ENCODE measurements at places on chromosomes 3 and 15. TPM values are rescaled to one million over a fixed set of nuclear protein-coding genes. Genes with fewer than 3 reads are reported as not detected.

GRCh38 chr3:121223116-121223515 lies 315.1 kb downstream of the STXBP5L start:
- no peaks in the 10 kb centered on the region for H3K4me1 ChIP-seq
- H3K36me3 ChIP-seq: no peaks in the 10 kb centered on the region
- no peak overlapping the region for H3K27ac ChIP-seq
- no peak for DNase-seq
- H3K27me3 ChIP-seq: no peaks in the 10 kb centered on the region

- no peaks in the 10 kb centered on the region for H3K27me3 ChIP-seq
- no peaks in the 10 kb centered on the region for H3K36me3 ChIP-seq
- H3K4me3 ChIP-seq: no peak overlapping the region
- no peak for DNase-seq
- no peaks in the 10 kb centered on the region for H3K4me1 ChIP-seq
Observed at GRCh38 chr3:118927449-118927848, 107.2 kb downstream of the IGSF11 start.

DNA sequence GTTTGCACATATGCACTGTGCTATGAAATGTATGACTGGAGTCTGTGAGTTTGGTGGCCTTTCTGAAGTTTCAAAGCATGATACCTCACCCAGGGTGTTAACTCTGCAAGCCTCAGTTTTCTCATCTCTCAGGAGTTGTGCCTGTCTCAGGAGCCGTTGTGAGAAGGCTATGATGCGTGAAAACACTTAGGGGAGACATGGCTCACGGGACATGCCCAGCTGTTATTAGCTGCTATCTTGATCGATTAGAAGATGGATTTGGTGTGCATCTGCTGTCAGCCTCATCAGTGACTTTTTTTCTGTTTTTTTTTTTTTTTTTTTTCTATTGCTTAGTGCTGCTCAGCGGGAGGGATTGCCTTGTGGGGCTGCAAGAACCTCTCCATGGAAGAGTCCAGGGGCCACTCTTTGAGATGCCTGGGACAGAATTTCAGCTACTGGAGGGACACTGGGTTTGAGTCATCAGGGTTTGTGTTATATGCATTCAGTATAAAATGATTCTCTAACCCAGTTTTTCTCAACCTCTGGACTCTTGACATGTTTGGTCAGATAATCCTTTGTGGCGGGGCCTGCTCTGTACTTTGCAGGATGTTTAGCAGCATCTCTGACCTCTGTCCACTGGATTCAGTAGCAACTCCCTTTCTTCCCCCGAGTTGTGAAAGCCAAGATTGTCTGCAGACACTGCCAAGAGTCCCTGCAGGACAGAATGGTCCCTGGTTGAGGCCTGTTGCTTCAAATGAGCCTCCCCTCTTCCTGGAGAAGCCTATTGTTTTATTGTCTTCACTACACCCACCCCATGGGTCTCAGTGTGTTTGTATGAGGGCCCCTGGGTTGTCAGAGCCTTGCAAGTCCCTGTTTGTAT lies 181.4 kb downstream of the CACNA2D3 start:
- no peak for DNase-seq
- H3K4me1 ChIP-seq: no peaks in the 10 kb centered on the region
- no peak overlapping the region for H3K27ac ChIP-seq
- no peak overlapping the region for H3K4me3 ChIP-seq

DNA sequence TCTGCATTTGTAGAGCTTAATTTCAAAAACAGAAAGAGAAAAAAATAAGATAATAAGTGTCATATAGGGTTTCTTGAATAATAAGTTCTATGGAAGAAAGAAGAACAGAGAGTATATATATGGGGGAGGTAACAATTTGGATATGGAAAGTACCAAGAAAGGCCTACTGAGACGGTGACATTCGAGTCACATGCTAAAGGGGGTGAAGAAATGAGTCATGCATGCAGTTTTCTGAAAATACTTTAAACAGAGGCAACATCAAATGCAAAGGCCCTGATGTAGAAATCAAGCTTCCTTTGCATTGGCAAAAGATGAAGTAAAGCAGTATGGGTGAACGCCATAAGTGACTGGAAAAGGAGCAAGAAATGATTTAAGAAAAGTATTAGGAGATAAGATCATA lies 371.6 kb upstream of the ZNF385D start:
- H3K27me3 ChIP-seq: peaks cover 39% of the 10 kb centered on the region
- no peak overlapping the region for H3K4me3 ChIP-seq
- no peaks in the 10 kb centered on the region for H3K36me3 ChIP-seq
- H3K4me1 ChIP-seq: no peaks in the 10 kb centered on the region

- no peak for DNase-seq
- H3K36me3 ChIP-seq: peaks cover 3% of the 10 kb centered on the region
- H3K27ac ChIP-seq: no peak overlapping the region
- no peak overlapping the region for H3K4me3 ChIP-seq
- no peaks in the 10 kb centered on the region for H3K27me3 ChIP-seq
Observed at GRCh38 chr3:44782891-44783290, 21.3 kb downstream of the KIF15 start.

GRCh38 chr3:21517184-21517583 lies 233.8 kb downstream of the ZNF385D start:
- H3K27me3 ChIP-seq: peaks cover 10% of the 10 kb centered on the region
- H3K4me3 ChIP-seq: no peak overlapping the region
- no peaks in the 10 kb centered on the region for H3K4me1 ChIP-seq
- H3K36me3 ChIP-seq: no peaks in the 10 kb centered on the region

- no peak for DNase-seq
- H3K4me1 ChIP-seq: peaks cover 4% of the 10 kb centered on the region
- H3K36me3 ChIP-seq: no peaks in the 10 kb centered on the region
Observed at GRCh38 chr3:158431829-158432228, 139.2 kb upstream of the MLF1 start.

DNA sequence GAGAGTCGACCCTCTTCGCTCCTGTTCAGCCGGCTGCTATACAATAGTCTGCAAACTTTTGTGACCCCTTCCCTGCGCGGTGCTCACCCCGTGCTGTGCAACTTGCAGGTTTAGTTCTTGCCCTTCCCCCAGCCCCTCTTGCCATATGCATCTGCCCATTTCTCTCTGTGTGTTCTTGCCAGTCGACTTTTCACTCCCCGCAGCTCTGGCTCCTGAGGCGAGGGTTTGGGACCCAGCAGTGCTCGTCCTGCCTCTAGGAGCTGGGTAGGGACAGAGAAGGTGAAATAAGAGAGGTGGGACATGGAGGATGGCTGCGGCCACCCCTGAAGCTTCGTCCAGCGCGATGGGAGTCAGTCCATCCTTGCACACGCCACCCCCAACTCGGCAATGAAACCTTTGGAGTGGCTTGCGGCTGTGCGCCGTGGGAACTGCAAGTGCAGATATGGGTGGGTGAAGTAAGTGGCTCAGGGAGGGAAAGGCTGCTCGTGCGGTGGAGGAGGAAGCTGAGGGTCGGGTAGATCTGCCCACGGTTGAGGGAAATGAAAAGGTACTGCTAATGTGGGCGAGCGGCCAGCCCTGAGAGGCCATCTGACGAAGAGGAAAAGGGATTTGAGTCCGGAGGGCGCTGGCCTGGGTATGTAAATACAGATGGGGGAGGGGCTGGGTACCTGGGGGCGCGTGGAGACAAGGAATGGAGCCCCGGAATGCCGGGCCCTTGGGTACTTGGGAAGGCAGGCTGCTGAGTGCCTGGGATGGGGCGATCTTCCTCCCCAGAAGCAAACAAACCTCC lies 1.0 kb downstream of the LRRC3B start:
- H3K27ac ChIP-seq: no peak overlapping the region
- peaks cover 2% of the 10 kb centered on the region for H3K36me3 ChIP-seq
- H3K27me3 ChIP-seq: peaks cover 58% of the 10 kb centered on the region
- peaks cover 21% of the 10 kb centered on the region for H3K4me1 ChIP-seq
- peak; percentile 81 for DNase-seq

DNA sequence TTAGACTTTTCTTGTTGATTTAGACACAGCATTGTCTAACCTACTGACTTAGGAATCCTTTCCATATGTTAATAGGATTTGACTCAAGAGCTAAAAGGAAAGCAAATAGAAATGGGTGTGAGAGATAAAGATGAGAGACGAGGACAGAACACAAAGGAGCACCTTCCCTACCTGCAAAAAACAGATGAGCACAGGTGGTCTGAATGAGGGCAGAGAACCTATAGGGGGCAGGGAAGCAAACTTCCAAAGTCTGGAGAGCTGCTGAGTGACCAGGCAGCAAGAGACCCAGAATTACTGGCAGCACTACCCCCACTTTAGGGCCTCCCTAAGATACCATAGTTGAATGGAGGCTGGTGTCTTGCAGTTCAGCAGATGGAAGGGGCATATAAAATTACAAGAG lies 98.1 kb upstream of the CTNNB1 start:
- H3K27me3 ChIP-seq: peaks cover 6% of the 10 kb centered on the region
- no peak for DNase-seq
- H3K4me1 ChIP-seq: no peaks in the 10 kb centered on the region
- no peaks in the 10 kb centered on the region for H3K36me3 ChIP-seq
- no peak overlapping the region for H3K27ac ChIP-seq
- no peak overlapping the region for H3K4me3 ChIP-seq

GRCh38 chr3:66256806-66257205 lies 36.0 kb downstream of the SLC25A26 start:
- no peaks in the 10 kb centered on the region for H3K27me3 ChIP-seq
- no peak overlapping the region for H3K4me3 ChIP-seq
- H3K27ac ChIP-seq: no peak overlapping the region

GRCh38 chr15:56586206-56586605 lies 121.3 kb upstream of the MNS1 start:
- H3K27me3 ChIP-seq: no peaks in the 10 kb centered on the region
- no peaks in the 10 kb centered on the region for H3K4me1 ChIP-seq
- H3K36me3 ChIP-seq: peaks cover 8% of the 10 kb centered on the region
- no peak overlapping the region for H3K27ac ChIP-seq
- no peak overlapping the region for H3K4me3 ChIP-seq

- peaks cover 53% of the 10 kb centered on the region for H3K4me1 ChIP-seq
- H3K27ac ChIP-seq: no peak overlapping the region
- no peak for DNase-seq
- H3K4me3 ChIP-seq: no peak overlapping the region
Observed at GRCh38 chr3:16486951-16487480, 26.5 kb downstream of the RFTN1 start.

GRCh38 chr3:122066331-122067213 lies 11.4 kb downstream of the CD86 start:
- H3K4me1 ChIP-seq: no peaks in the 10 kb centered on the region
- DNase-seq: no peak
- no peak overlapping the region for H3K4me3 ChIP-seq
- H3K27ac ChIP-seq: no peak overlapping the region

DNA sequence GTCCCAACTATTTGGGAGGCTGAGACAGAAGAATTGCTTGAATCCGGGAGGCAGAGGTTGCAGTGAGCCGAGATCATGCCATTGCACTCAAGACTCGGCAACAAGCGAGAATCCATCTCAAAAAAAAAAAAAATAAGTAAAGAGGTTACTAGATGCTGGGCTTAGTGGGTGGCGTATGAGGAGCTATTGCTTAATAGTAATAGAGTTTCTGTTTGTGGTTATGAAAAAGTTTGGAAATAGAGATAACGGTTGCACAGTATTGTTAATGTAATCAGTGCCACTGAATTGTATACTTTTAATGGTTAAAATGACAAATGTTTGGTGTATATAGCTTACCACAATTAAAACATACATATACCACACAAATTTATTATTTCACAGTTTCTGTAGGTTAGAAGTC lies 14.7 kb upstream of the HHATL start:
- no peak for DNase-seq
- H3K4me1 ChIP-seq: no peaks in the 10 kb centered on the region
- no peak overlapping the region for H3K4me3 ChIP-seq
- H3K27ac ChIP-seq: no peak overlapping the region
- no peaks in the 10 kb centered on the region for H3K36me3 ChIP-seq

DNA sequence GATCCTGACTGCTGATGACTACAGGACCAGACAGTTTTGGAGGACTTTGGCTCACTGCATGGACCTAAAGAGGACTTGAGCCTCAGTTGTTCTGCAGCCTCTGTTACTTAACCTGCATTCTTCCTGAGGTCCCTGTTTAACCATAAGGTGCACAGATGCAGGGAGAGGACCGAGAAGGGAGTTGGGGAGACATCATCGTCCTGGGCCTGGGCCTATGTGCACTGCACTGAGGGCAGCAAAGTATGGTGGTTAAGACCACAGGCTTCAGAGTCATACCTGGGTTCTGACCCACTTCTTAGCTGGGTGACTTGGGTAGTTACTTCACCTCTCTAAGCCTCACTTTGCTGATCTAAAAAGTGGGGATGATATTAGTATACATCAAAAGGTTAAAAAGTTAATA lies 21.9 kb downstream of the KY start:
- H3K27ac ChIP-seq: no peak overlapping the region
- H3K4me1 ChIP-seq: no peaks in the 10 kb centered on the region
- H3K4me3 ChIP-seq: no peak overlapping the region
- no peaks in the 10 kb centered on the region for H3K27me3 ChIP-seq
- peaks cover 11% of the 10 kb centered on the region for H3K36me3 ChIP-seq

DNA sequence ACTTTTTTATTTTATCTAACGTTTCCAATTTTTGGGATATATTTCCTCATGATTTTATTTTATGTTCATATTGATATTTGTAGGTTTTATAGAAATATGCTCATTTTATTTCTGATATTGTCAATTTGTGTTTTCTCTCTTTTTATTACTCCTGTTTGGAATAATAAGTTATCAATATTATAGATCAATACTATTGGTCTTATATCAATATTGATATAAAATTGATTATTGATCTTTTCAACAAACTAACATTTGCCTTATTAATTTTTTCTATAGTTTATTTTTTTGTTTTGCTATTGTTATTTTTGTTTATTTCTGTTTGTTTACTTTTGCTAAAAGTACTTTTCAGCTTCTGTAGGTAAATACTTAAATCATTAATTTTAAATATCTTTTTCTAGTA lies 90.8 kb upstream of the CNTN6 start:
- H3K4me1 ChIP-seq: no peaks in the 10 kb centered on the region
- H3K27me3 ChIP-seq: no peaks in the 10 kb centered on the region
- no peaks in the 10 kb centered on the region for H3K36me3 ChIP-seq
- no peak overlapping the region for H3K4me3 ChIP-seq
- DNase-seq: no peak

GRCh38 chr15:65921780-65922179 lies 52.5 kb downstream of the RAB11A start:
- H3K4me1 ChIP-seq: peaks cover 11% of the 10 kb centered on the region
- no peak overlapping the region for H3K4me3 ChIP-seq
- DNase-seq: no peak
- H3K36me3 ChIP-seq: peaks cover 2% of the 10 kb centered on the region

The ZNF620 gene
- total RNA-seq: 1.1 TPM

The CCR9 gene
- not detected for total RNA-seq

The SERINC4 gene
- not detected for total RNA-seq

The MLF1 gene
- 13.7 TPM for total RNA-seq

The LRRC3B gene
- total RNA-seq: not detected

The VEPH1 gene
- 4.3 TPM for total RNA-seq

The TMIE gene
- not detected for total RNA-seq

The CCR4 gene
- not detected for total RNA-seq

The NR1I2 gene
- total RNA-seq: not detected

The C3orf20 gene
- not detected for total RNA-seq

All from chondrocyte (in vitro differentiated cells).